Natural killer cell (primary cell): ENCODE measurements at places on chromosomes 6 and 20. TPM values are rescaled to one million over a fixed set of nuclear protein-coding genes. Genes with fewer than 3 reads are reported as not detected.

PHACTR3 gene
- total RNA-seq = not detected

GRCh38 chr6:4370066-4370465 is 234.7 kb upstream of the ECI2 start:
- no peak for DNase-seq

DNA sequence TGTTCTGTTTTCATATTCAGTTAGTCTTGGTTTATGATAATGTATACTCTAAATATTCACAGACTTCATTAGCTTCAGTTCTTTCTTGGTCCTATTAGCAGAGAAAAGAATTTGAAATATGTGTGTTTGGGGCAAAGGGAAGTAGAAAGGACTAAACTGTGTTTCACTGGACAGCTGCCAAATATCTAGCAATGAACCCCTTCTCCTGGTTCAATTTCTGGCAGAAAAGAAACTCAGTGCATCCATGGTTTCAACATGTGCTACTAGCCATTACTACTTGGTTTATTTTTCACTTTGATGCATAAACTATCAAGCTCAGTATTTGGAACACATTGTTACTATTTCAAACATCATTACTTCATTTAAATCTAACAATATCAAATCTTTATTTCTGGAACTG is 43.6 kb downstream of the FBXL4 start:
- no peak for DNase-seq

DNA sequence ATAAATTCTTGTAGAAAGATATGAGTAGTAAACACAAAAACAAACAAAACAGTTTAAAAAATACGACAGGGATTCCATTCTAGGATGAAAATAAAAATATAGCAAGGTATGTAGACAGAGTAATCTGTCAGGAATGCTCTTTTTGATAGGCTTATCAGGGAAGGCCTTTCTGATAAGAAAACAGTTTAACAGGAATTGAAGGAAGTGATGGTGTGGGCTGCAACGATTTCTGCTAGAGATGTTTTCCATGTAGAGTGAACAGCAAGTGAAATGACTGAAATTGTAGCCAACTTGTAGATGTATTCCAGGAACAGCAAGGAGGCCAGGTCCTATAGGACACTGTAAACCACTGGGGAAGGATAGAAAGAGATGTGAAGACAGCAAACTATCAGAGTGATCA is 689.7 kb upstream of the GJE1 start:
- no peak for DNase-seq

DNA sequence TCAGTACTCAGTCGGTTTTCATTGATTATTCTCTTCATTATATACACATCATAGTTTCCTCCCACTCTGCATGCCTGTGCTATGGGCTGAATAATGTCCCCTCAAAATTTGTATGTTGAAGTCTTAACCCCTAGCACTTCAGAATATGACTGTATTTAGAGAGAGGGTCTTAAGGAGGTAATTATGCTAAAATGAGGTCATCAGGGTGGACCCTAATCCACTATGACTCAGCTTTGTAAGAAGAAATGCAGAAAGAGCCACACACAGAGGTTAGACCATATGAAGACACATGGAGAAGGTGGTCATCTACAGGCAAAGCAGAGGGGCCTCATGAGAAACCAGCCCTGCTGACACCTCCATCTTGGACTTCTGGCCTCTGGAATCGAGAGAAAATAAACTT is 15.8 kb downstream of the ABHD12 start:
- DNase-seq = no peak

ETV7 gene
- 2.8 TPM for total RNA-seq

PBOV1 gene
- not detected for total RNA-seq

C2 gene
- 0.55 TPM for total RNA-seq

DNA sequence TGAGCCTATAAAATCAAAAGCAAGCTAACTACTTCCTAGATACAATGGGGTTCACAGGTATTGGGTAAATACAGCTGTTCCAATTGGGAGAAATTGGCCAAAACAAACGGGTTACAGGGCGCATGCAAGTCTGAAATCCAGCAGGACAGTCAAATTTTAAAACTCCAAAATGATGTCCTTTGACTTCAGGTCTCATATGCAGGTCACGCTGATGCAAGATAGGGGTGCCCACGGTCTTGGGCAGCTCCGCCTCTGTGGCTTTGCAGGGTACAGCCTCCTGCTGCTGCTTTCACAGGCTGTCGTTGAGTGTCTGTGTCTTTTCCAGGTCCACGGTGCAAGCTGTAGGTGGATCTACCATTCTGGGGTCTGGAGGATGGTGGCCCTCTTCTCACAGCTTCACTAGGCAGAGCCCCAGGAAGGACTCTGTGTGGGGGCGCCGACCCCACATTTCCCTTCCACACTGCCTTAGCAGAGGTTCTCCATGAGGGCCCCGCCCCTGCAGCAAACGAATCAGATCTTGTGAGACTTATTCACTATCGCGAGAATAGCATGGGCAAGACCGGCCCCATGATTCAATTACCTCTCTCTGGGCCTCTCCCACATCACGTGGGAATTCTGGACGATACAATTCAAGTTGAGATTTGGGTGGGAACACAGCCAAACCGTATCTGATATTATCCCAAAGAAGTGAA is 11.9 kb upstream of the SMIM29 start:
- no peak for DNase-seq

DNA sequence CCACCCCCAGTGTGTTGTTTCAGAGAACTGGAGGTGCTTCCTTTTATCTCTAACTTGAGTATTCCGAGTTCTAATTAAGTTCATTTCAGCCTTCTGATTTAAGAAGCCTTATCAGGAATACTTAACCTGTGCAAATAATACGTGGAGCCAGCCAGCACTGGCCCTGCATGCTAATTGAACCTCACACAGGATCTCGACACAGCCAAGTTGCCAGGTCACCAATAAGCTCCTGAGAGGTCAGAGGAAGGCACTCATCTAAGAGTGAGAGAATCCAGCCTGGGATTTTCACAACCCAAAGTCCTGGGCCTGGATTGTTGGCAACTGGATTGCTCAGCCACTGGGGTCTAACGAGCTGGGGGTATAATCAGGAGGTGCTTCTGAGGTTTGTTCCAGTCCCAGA is 157.7 kb upstream of the LRFN2 start:
- no peak for DNase-seq

- no peak for DNase-seq
These were observed 32.3 kb downstream of the GSTA3 start for GRCh38 chr6:52877168-52877567.

GLYATL3 gene
- total RNA-seq = not detected

DNA sequence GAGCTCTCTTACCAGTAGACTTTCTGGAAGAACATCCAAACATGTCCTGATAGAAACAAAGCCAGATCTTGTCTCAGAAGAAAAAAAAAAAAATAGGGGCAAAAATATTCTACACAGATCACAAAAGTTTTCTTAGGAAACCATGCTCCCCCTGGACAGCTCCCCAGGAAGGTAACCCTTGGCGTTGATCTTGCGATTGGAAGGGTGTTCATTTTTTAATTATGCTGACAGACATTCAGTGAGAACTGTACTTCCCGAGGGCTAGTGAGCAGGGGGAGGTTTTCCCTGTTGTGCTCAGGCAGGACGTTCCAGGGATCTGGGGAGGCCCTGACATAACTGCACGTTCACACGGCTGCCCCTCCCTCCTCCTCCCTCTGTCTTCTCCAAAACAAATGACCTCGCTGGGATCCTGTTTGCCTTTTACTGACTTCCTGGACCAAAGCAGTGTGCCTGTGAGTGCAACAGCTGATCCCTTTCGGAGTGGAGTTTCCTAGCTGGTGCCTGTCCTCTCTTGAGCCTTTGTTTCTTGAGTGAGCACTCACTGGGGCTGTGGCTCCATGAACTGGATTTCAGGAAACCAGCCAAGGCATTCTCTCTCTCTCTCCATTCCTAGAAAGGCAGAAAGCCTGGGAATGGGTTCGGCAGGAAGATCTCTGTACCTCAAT is 46.7 kb downstream of the MARCKS start:
- DNase-seq = no peak

DNA sequence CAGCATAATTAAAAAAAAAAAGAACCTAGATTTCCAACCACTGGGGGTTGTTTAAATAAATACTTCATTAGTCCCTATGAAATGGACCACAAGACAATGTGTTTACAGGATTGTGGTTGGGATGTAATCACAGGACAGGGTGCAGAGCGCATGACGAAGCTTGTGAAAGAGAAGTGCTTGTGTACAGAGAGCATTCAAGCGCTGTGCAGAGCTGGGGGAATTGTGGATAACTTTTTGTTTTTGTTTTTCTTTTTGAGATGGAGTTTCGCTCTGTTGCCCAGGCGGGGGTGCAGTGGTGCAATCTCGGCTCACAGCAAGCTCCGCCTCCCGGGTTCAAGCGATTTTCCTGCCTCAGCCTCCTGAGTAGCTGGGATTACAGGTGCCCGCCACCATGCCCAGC is 22.3 kb downstream of the LAMA5 start:
- no peak for DNase-seq
